ENCODE measurements at places on chromosomes 1 and 21. TPM values are rescaled to one million over a fixed set of nuclear protein-coding genes. Genes with fewer than 3 reads are reported as not detected.

Gene TRPM2
- 17.9 TPM for total RNA-seq

Gene RABGAP1L
- total RNA-seq: 83.9 TPM

Gene SAMD13
- total RNA-seq: 2.2 TPM

Gene TLCD4
- total RNA-seq: 11.3 TPM

DNA sequence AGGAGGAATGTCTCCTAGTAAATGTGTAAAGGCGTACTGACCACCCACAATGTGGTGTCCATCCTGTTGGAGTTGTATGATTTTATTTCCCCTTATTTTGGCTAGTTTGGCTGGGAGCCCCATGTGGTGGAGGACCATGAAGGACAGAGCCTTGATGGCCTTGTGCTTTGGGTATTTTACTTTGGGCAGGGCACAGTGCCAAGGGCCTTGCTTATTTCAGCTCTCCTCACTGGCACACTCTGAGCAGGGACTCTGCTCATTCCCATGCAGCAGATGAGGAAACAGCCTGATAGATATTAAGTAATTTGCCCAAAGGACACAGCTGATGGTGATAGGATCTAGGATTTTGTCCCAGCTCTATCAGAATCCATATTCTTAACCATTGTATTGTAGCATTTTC is 50.2 kb downstream of the SMYD2 start:
- no peak overlapping the region for H3K4me3 ChIP-seq
- DNase-seq: no peak
- H3K4me1 ChIP-seq: no peaks in the 10 kb centered on the region
- H3K27ac ChIP-seq: no peak overlapping the region
- peaks cover 18% of the 10 kb centered on the region for H3K36me3 ChIP-seq

GRCh38 chr1:2078170-2078569 is 28.0 kb downstream of the PRKCZ start:
- H3K4me3 ChIP-seq: no peak overlapping the region
- no peak overlapping the region for H3K27ac ChIP-seq
- peaks cover 5% of the 10 kb centered on the region for H3K36me3 ChIP-seq
- no peaks in the 10 kb centered on the region for H3K27me3 ChIP-seq

GRCh38 chr1:84181350-84182005 is 37.4 kb downstream of the PRKACB start:
- no peaks in the 10 kb centered on the region for H3K27me3 ChIP-seq
- no peaks in the 10 kb centered on the region for H3K4me1 ChIP-seq
- no peak for DNase-seq
- no peak overlapping the region for H3K27ac ChIP-seq

Gene SPOCD1
- total RNA-seq: 21.6 TPM

- no peaks in the 10 kb centered on the region for H3K27me3 ChIP-seq
- peak overlapping the region; percentile 2 for H3K27ac ChIP-seq
- H3K4me1 ChIP-seq: peaks cover 7% of the 10 kb centered on the region
- peaks cover 100% of the 10 kb centered on the region for H3K36me3 ChIP-seq
These were observed 15.8 kb upstream of the NUP210L start for GRCh38 chr1:154170547-154171222.

DNA sequence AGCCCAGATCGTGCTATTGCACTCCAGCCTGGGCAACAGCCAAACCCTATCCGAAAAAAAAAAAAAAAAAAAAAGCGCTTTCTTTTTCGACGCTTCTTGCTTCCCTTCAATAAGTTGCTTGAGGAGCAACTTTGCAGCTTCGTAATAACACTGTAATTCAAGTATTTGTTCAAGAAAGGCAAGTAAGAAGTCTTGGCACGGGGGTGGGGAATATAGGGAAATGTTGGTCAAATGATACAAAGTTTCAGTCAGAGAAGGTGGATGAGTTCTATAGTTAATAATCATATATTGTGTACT is 871 bp upstream of the PSMA5 start:
- DNase-seq: no peak
- peak overlapping the region; percentile 74 for H3K4me3 ChIP-seq
- H3K4me1 ChIP-seq: peaks cover 38% of the 10 kb centered on the region
- peak overlapping the region; percentile 87 for H3K27ac ChIP-seq
- no peaks in the 10 kb centered on the region for H3K27me3 ChIP-seq

- peaks cover 4% of the 10 kb centered on the region for H3K27me3 ChIP-seq
- H3K4me3 ChIP-seq: no peak overlapping the region
- DNase-seq: no peak
- no peaks in the 10 kb centered on the region for H3K36me3 ChIP-seq
- H3K27ac ChIP-seq: no peak overlapping the region
These were observed 28.2 kb downstream of the LACTBL1 start for GRCh38 chr1:22944346-22945055.

- H3K36me3 ChIP-seq: peaks cover 15% of the 10 kb centered on the region
- H3K27ac ChIP-seq: peak overlapping the region; percentile 98
- peaks cover 63% of the 10 kb centered on the region for H3K4me1 ChIP-seq
These were observed 1.8 kb upstream of the CKS1B start for GRCh38 chr1:154972517-154973343.

Gene FCRL6
- total RNA-seq: 2.3 TPM

GRCh38 chr1:229273507-229274232 is 2.8 kb downstream of the RAB4A start:
- no peak overlapping the region for H3K4me3 ChIP-seq
- H3K36me3 ChIP-seq: no peaks in the 10 kb centered on the region
- no peak for DNase-seq

- H3K27me3 ChIP-seq: no peaks in the 10 kb centered on the region
- H3K4me1 ChIP-seq: no peaks in the 10 kb centered on the region
- peak; percentile 40 for DNase-seq
- no peak overlapping the region for H3K4me3 ChIP-seq
- H3K27ac ChIP-seq: no peak overlapping the region
These were observed 20.2 kb upstream of the COL6A2 start for GRCh38 chr21:46077674-46078101.

DNA sequence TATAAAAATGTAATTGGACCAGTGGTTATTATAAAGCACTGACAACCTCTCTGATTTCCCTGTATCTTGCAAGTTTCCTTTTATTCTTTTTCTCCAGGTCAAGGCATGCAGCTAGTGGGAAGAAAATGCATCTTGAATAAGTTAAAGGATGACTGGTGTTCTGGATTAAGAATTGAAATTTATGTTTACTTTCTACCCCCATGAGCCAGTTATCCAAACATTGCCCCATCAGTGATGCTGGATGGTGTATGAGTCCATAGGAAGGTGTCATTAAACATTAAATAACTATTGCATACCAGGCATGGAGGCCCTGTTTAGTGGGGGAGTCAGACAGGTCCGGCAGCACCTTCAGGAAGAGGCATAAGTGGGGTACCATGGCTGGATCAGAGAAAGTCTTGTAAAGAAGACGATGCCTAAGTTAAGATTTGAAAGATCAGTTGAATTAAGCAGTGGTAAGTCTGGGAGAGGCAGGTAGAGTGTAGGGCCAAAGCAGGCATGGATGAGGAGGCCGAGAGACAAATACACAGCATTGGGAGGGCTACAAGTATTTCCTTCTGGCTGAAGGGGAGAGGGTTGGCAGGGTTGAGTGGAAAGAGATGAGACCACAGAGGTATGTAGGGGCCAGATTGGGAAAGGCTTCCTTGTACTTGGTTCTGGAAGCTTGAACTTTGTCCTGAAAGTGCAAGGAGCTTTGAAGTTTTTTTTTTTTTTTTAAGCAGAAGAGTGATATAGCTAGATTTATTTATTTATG is 5.7 kb downstream of the SZRD1 start:
- H3K27ac ChIP-seq: no peak overlapping the region
- H3K27me3 ChIP-seq: no peaks in the 10 kb centered on the region
- H3K4me3 ChIP-seq: no peak overlapping the region
- H3K36me3 ChIP-seq: no peaks in the 10 kb centered on the region

Gene LIPI
- not detected for total RNA-seq

DNA sequence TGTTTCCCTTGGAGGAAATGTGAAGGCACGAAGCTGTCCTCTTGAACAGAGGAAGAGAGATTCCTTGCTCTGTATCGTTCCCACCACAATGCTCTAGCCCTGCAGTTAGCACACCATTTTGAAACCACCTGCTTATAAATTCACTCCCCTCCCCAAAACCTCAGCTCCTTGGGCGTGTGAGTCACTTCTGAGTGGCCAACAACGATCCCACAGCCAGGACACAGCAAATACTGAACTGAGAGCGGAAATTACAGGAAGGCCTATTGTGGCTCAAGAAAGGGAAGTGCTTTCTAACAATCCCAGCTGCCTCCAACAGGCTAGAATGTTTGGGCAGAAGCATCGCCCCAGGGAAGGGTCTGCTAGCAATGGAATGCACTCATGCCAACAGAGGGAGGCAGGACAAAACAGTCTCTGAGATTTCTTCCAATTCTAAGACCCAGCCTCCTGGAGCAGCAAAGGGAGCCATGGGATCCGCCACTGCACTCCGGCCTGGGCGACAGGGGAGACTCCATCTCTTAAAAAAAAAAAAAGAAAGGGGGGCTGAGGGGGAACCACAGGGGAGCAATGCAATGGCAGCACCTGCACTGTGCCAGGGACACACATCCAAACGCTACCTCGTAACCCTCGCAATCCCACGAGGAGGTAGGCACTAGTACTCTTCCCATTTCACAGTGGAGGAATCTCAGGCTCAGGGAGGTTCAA is 1.9 kb downstream of the TMEM53 start:
- peak overlapping the region; percentile 95 for H3K27ac ChIP-seq
- no peaks in the 10 kb centered on the region for H3K27me3 ChIP-seq
- no peaks in the 10 kb centered on the region for H3K36me3 ChIP-seq
- peak overlapping the region; percentile 67 for H3K4me3 ChIP-seq
- H3K4me1 ChIP-seq: peaks cover 47% of the 10 kb centered on the region
- peak; percentile 66 for DNase-seq

DNA sequence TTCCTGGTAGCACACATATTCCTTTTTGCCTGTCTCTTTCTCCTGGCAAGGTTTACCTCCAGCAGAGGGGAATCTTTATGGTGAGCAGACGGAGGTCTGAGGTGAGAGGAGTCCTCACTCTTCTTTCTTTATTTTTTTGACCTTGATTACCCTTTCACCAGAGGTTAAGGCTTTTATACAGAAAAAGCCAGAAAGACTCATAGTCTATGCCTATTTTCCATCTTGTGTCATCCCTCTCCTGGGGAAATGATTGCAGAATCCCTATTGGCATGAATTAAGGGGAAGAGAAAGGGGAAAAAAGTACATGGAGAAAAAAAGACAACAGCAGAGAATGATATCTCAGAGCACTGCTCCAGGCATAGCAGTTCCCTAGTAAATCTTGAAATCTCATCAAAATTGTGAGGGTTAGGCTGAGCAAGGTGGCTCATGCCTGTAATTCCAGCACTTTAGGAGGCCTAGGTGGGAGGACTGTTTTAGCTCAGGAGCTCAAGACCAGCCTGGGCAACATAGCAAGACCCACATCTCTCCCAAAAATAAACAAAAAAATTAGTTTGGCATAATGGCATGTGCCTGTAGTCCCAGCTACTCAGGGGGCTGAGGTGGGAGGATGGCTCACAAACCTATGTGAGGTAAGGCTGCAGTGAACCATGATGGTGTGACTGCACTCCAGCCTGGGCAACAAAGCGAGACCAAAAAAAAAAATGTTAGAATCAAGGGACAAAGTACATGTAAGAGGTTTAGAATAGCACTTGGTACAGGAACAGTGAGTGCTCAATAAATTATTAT is 1.2 kb upstream of the XPR1 start:
- peaks cover 34% of the 10 kb centered on the region for H3K4me1 ChIP-seq
- DNase-seq: no peak
- H3K27ac ChIP-seq: no peak overlapping the region
- no peak overlapping the region for H3K4me3 ChIP-seq
- no peaks in the 10 kb centered on the region for H3K36me3 ChIP-seq

DNA sequence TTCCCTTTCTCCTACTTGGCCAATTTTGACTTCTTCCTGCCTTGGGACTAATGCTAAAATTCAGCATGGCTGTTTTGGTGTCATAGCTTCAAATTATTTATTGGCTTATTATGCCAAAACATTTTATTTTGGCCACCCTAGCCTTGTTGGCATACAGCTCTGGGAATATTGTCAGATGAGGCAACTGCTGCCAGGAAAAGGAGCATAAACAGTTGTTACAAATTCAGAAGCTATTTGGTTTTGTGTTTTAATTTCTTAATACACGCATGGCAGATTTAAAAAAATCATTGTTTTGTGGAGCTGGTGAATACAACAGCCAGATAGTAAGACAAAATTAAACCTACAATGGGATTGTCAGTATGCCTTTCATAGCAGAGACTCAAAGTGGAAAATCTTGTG is 66.8 kb upstream of the BCL10 start:
- H3K4me3 ChIP-seq: no peak overlapping the region
- DNase-seq: no peak
- no peaks in the 10 kb centered on the region for H3K27me3 ChIP-seq
- H3K27ac ChIP-seq: no peak overlapping the region

Gene FBXO2
- total RNA-seq: 13.4 TPM

- H3K27me3 ChIP-seq: no peaks in the 10 kb centered on the region
- H3K4me3 ChIP-seq: no peak overlapping the region
These were observed 226.6 kb upstream of the ZRANB2 start for GRCh38 chr1:71307451-71307850.

DNA sequence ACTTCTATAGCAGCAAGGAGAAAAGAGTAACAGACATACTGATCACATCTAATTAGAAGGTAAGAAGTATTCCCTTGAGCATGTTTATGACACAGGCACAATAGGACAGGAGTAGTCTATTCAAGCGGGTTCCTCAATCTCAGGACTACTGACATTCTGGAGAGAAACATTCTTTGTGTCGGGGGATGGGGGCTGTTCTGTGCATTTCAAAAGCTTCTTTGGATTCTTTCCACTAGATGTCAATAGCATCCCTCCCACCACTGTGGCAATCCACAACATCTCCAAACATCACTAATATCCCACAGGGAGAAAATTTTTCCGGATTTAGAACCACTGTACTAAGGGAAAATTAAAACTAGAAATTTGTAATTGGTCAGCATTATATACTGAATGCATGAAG is 56.9 kb downstream of the ADAMTS5 start:
- H3K27me3 ChIP-seq: no peaks in the 10 kb centered on the region
- H3K36me3 ChIP-seq: no peaks in the 10 kb centered on the region
- no peak for DNase-seq
- H3K4me1 ChIP-seq: no peaks in the 10 kb centered on the region

Gene SYNC
- total RNA-seq: 14.5 TPM

GRCh38 chr1:154256686-154257085 is 15.7 kb upstream of the HAX1 start:
- H3K27me3 ChIP-seq: no peaks in the 10 kb centered on the region
- no peak overlapping the region for H3K27ac ChIP-seq
- no peak for DNase-seq
- no peak overlapping the region for H3K4me3 ChIP-seq
- H3K4me1 ChIP-seq: no peaks in the 10 kb centered on the region

- DNase-seq: no peak
- no peaks in the 10 kb centered on the region for H3K4me1 ChIP-seq
- H3K4me3 ChIP-seq: no peak overlapping the region
- H3K27ac ChIP-seq: no peak overlapping the region
- H3K27me3 ChIP-seq: no peaks in the 10 kb centered on the region
- H3K36me3 ChIP-seq: no peaks in the 10 kb centered on the region
These were observed 754.8 kb downstream of the ADGRL2 start for GRCh38 chr1:82555501-82555900.

DNA sequence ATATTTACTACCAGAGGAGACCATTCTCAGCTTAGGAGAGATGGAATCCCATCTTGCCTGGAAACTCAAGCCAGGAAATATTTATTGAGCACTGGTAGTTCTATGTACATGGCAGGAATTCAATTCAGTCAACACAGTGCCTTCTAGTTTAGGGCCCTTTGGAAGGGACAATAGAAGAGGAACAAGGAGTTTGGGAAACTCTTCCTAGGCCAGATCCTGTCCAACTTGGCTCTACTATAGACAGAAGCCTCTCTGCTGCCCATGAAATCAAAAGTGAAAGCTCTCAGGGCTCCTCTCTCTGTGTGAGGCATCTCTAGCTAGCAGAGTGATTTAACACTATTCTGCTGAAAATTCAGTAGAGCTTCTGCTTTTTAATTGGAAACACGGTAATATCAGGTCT is 244.6 kb upstream of the MAP1LC3C start:
- H3K4me1 ChIP-seq: peaks cover 6% of the 10 kb centered on the region
- H3K36me3 ChIP-seq: no peaks in the 10 kb centered on the region
- peak overlapping the region; percentile 44 for H3K27ac ChIP-seq
- no peak overlapping the region for H3K4me3 ChIP-seq

GRCh38 chr1:66438501-66438900 is 95.5 kb upstream of the SGIP1 start:
- no peak overlapping the region for H3K4me3 ChIP-seq
- no peak for DNase-seq
- peak overlapping the region; percentile 29 for H3K27ac ChIP-seq
